Articular chondrocyte of knee joint (primary cell): ENCODE measurements at places on chromosomes 2 and 18. TPM values are rescaled to one million over a fixed set of nuclear protein-coding genes. Genes with fewer than 3 reads are reported as not detected.

CPO gene
- total RNA-seq: 0.32 TPM in 1 of 2 replicates, not detected in the other

PLCL1 gene
- total RNA-seq: 0.39 and 0.65 TPM in 2 replicates

C2orf42 gene
- 22.2 and 25.9 TPM in 2 replicates for total RNA-seq

ZNF892 gene
- total RNA-seq: 5.9 and 8.2 TPM in 2 replicates

ASB18 gene
- not detected in 2 replicates for total RNA-seq

C18orf54 gene
- 4.2 and 5.5 TPM in 2 replicates for total RNA-seq

UPP2 gene
- total RNA-seq: 0.11 and 0.13 TPM in 2 replicates

ALK gene
- total RNA-seq: not detected in 2 replicates

VWA3B gene
- 0.11 TPM in 1 of 2 replicates, not detected in the other for total RNA-seq

ANKAR gene
- total RNA-seq: 18.7 and 26.8 TPM in 2 replicates

CXCR1 gene
- total RNA-seq: not detected in 2 replicates

LINC00305 gene
- total RNA-seq: not detected in 2 replicates

DPP4 gene
- 36.2 and 81.0 TPM in 2 replicates for total RNA-seq

NOSTRIN gene
- 1.4 and 1.5 TPM in 2 replicates for total RNA-seq

MTHFD2 gene
- total RNA-seq: 117 and 136 TPM in 2 replicates

RPRD1A gene
- total RNA-seq: 48.1 and 48.3 TPM in 2 replicates

GLI2 gene
- 3.5 and 7.8 TPM in 2 replicates for total RNA-seq

NFU1 gene
- total RNA-seq: 50.0 and 54.2 TPM in 2 replicates

OSR1 gene
- total RNA-seq: 45.6 and 50.9 TPM in 2 replicates

CHRND gene
- not detected in 2 replicates for total RNA-seq

ASXL3 gene
- total RNA-seq: not detected in 2 replicates

NAT8 gene
- total RNA-seq: not detected in 2 replicates

TOGARAM2 gene
- under 0.01 and 0.26 TPM in 2 replicates for total RNA-seq

GCG gene
- not detected in 2 replicates for total RNA-seq

CCBE1 gene
- total RNA-seq: 49.1 and 62.2 TPM in 2 replicates

COL4A3 gene
- total RNA-seq: not detected in 2 replicates

DTNA gene
- 1.8 and 3.4 TPM in 2 replicates for total RNA-seq

ACTG2 gene
- total RNA-seq: 0.11 TPM in 1 of 2 replicates, not detected in the other

MROH2A gene
- total RNA-seq: not detected in 2 replicates

SPP2 gene
- not detected in 2 replicates for total RNA-seq

SETBP1 gene
- 18.2 and 23.8 TPM in 2 replicates for total RNA-seq

DOK6 gene
- 0.76 and 1.0 TPM in 2 replicates for total RNA-seq

AMER3 gene
- total RNA-seq: not detected in 2 replicates

SERPINB2 gene
- 0.22 TPM in 1 of 2 replicates, not detected in the other for total RNA-seq

ARHGAP25 gene
- 0.39 and 0.43 TPM in 2 replicates for total RNA-seq

FOXI3 gene
- total RNA-seq: not detected in 2 replicates

INHBB gene
- 3.3 and 5.2 TPM in 2 replicates for total RNA-seq

STPG4 gene
- total RNA-seq: 0.32 and 0.52 TPM in 2 replicates

GAL3ST2 gene
- 0.26 TPM in 1 of 2 replicates, not detected in the other for total RNA-seq

ALPI gene
- not detected in 2 replicates for total RNA-seq
